Stimulated activated CD4-positive, alpha-beta T cell treated with anti-CD3 and anti-CD28 coated beads, Interleukin-2, amount 100 ng/mL, for 48 hours (primary cell): ENCODE measurements at places on chromosomes 5 and 9.

GRCh38 chr9:126614455-126615244, 922 bp downstream of the LMX1B start:
- DNase-seq, result no peak

GRCh38 chr9:106284296-106284695, 578.7 kb upstream of the ZNF462 start:
- DNase-seq, result no peak

DNA sequence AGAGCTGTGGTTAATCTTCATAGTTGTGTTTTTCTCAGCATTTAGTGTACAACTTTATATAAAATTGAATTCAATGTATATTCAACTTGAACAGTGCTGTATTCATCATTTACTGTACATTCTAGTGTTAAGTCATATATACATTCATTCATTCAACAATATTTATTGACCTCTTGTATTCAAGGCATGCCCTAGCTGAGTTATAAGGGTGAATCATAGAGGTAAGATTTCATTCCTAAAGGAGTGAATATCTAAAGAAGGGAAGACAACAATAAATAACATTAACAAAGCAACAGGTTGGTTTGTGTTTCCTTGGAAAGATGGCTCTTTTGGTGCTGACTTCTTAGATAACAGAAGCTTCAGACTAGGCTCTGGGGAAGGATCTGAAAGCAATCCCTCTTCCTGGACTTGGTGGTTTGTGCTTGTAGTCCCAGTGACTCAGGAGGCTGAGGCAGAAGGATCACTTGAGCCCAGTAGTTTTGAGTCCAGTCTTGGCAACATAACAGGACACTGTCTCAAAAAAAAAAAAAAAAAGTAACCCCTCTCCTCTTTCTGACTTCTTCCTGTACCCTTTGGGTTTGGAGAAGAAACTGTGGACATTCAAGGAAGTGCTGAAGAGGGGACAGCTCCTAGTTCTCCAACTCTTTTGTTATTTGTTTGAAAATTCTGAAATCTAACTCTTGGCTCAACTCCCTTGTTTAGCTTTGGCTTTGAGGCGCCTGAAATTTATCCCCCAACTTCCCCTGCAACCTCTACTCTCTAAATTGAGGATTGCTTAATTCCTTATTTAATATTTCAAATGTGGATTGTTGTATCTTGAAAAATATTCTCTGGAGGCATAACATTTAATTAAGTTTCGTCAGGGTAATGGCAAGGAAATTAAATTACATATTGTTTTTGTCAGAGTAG, 80.2 kb downstream of the OSTF1 start:
- DNase-seq, result no peak

GRCh38 chr9:122788831-122789230, at the start of gene OR5C1:
OR5C1 (plus strand) TSS chr9:122788933; CDS start chr9:122788933, 0 bp downstream.
- DNase-seq, result no peak

GRCh38 chr5:885529-885928, 7.1 kb downstream of the BRD9 start:
- no peak for DNase-seq

DNA sequence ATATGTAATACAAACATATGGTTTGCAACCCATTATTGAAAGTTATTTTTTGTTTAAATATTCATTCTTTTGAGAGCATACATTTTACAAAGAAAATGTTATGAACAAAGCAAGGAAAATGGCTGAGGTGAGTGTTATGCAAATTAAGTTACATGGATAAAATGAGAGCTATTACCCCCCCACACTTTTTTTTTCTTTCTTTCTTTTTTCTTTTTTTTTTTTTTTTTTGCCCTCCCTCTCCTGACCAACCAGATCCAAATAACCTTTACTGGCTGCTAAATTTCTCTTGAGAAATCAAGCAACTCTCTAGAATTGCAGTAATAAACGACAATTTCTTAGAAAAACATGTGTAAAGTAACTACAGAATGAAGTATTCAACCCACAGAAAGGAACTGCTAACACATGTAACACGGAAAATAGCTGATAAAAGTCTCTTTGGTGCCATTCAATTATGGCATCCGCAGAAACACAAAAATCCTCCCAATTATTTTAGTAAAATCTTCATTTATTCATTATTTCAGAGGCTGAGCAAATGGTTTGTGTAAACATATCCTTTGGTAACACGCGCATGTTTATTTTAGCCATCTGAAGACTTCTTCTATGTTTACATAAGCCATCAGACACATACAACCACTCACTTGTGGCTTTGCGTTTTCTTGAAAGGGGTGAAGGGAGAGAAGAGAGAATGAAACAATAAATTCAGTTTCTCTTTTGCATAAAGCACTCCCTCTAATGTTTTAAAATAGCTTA, 216.1 kb downstream of the NFIB start:
- no peak for DNase-seq

DNA sequence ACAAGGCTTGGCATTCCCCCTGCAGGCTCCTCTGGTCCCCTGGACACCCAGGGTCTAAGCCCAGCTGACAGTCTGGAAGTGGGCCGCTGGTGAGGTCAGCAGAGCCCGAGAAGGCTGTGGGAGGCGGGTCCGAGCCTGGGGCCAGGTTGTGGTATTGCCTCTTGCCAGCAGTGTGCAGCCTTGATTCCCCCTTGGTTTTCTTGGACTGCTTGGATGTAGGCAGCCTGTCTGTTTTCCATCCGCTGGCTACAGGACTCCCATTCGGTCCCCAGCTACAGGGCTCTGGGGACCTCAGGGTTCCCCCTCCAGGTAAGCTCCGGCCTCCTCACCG, 1.6 kb downstream of the AIF1L start:
- DNase-seq, result no peak

GRCh38 chr5:6660688-6661087, 27.4 kb downstream of the SRD5A1 start:
- DNase-seq, result no peak

- no peak for DNase-seq
Observed at GRCh38 chr5:126508962-126509279, 85.7 kb downstream of the GRAMD2B start.

GRCh38 chr9:112331674-112331952, 1.8 kb downstream of the PTBP3 start:
- DNase-seq, result no peak

- no peak for DNase-seq
Observed at GRCh38 chr5:136222580-136223235, 29.7 kb upstream of the SMIM32 start.

- no peak for DNase-seq
Observed at GRCh38 chr9:14213504-14213903, 100.4 kb downstream of the NFIB start.

DNA sequence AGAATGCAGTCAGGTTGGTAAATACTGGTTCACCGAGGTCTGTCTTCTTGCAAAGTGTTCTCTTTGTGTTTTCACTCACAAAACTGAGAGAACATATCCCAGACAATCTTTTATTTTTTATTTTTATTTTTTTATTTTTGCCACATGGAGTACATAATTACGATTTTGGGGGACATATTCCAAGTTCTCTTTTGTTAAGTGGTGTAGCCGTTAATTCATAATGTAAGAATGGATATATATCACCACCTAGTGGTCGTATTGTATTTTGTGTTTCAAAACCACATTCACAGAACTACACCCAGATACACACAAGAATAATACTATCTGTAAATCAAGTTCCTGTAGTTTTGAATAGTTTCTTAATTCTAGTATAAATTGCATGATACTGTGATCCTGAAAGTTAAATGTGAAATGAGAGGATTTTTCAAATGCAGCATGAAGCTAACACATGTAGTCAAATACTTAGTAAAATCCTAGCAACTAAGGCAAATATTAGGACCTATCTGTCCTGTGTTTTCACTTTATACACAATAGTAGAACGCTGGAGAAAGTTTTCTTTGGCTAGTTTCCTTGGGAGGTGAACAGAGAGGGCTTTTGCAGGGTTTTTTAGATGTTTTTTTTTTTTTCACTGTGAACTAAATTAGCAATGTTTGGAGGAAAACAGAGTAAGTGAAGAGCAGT, 92.7 kb downstream of the VCAN start:
- no peak for DNase-seq

DNA sequence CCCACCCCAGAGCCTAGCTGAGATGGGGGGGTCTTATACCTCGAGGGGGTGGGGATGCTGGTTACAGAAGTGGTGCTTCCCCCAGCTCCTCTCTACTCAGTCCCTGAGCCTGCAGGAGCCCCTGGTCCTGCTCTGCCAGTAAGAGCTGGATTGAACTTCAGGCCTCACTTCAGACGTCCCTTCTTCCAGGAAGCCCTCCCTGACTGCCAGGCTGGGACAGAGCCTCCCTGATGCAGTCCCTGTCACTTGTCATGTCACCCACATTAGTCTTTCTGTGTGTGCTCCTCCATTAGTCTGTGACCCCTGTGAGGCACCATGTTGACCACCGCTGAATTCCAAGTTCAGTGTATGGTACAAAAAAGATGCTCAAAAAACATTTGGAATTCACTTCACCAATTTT, 78.7 kb upstream of the ASS1 start:
- DNase-seq, result no peak

DNA sequence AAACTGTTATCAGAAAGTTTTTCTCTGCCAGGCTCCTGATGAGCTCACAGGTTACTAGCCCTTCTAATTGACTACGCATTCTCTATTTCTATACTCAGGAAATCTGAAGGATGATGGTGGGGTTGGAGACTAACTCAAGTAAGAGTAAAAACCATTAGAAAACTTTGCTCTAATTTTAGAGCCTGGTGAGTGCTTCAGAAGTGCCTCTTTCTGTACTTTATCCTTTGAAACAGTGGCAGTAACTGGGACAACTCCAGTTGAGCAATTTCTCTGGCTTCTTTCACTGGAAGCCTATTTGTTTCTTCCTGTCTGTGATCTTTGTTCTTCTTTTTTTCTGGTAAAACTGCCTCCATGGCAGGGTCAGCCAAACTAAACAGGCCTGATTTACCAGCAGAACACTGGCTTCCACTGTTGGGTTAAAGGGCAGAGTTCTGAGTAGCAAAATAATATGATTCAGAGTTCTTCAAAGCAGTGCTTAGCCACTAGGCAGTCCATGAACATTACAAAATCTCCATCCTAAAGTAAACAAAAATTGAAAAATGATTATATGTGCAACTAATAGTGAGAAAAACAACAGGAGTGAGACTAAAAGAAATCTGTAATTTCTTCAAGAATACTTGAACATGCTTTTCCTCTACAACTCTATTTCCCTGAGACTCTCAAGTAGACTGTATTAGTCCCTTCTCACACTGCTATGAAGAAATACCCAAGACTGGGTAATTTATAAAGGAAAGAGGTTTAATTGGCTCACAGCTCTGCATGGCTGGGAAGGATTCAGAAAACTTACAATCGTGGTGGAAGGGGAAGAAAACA, 79.8 kb downstream of the MROH2B start:
- DNase-seq, result no peak

DNA sequence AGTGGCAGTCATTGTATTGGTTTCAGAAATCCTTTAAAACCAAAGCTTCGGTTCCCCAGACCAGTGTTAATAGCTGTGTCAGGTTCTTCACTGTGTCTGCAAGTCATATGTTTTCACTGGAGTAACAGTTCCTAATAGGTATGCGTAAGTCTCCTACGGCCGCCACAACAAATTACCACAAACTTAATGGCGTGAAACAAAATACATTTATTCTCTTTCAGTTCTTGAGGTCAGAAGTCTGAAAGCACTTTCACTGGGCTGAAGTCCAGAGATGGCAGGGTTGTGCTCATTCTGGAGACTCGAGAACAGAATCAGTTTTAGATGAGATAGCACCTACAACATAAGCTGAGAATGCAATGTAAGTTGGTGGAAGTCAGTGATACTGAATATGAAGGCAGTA, 556.2 kb downstream of the TLE4 start:
- no peak for DNase-seq

DNA sequence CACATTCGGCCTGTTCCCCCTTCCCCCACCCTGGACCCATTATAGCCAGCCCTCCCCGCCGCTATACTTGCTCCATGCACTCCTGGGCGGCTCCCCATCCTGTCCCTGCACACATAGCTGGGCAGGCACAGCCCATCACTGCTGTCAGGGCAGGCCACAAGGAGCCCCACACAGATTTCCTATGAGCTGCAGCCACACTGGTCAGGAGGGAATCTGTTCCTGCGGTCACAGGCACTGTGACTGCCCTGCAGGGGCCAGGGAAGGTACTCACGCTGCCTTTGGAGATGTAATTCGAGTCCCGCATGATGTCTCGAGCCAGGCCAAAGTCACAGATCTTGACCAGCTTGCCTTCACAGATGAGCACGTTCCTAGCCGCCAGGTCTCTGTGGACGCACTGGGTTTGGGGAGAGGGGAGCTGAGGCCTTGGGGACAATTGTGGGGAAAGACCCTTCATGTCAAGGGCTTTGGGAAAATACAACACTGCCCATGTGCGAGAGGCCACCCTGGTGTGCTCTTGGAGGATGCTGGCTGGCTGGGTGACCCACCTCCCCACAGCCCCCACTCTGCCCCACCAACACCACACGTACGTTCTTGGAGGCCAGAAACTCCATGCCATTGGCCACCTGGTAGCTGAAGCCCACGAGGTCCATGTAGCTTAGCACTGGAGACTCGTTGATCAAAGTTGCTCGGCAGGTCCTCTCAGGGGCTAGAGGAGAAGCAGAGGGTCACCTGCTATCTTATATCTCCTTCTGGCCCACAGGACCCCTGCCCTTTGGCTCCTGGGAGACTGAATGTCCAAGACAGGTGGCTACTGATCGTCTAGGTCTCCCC, 34.5 kb upstream of the CSF1R start:
- DNase-seq, result no peak

- DNase-seq, result no peak
Observed at GRCh38 chr5:147452165-147452811, 57.6 kb downstream of the DPYSL3 start.

- no peak for DNase-seq
Observed at GRCh38 chr5:113038714-113039113, 62.1 kb downstream of the DCP2 start.

GRCh38 chr5:138000102-138000723, 32.7 kb downstream of the FAM13B start:
- DNase-seq, result no peak

GRCh38 chr5:149645236-149645635, 63.9 kb downstream of the ARHGEF37 start:
- no peak for DNase-seq

DNA sequence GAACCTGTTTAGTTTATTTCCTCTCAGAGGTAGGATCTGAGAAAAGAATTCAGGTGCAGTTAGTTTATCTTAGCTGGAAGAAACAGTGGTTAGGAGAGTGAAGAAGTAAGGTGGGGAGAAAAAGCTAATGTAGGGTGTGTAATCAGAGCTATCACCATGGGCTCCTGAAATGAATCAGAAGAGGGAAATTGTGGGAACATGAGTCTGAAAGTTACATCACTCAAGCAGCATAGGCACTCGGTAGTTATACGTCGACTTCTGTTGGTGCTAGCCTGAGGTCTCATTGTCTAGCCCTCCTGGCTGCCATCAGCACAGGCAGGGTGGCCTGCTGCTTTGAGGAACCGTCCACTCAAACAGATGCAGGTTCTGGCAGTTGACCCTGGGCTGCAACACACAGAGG, 56.7 kb upstream of the NPR3 start:
- no peak for DNase-seq

GRCh38 chr5:162323466-162323865, 255.9 kb downstream of the GABRG2 start:
- DNase-seq, result no peak

GRCh38 chr9:28718226-28718625, 1144.9 kb upstream of the C9orf72 start:
- no peak for DNase-seq
